Suppressor macrophage (primary cell): ENCODE measurements at places on chromosomes 16 and 17.
A peak's percentile ranks its signal among the peaks of the same experiment; 100 is the strongest.

DNA sequence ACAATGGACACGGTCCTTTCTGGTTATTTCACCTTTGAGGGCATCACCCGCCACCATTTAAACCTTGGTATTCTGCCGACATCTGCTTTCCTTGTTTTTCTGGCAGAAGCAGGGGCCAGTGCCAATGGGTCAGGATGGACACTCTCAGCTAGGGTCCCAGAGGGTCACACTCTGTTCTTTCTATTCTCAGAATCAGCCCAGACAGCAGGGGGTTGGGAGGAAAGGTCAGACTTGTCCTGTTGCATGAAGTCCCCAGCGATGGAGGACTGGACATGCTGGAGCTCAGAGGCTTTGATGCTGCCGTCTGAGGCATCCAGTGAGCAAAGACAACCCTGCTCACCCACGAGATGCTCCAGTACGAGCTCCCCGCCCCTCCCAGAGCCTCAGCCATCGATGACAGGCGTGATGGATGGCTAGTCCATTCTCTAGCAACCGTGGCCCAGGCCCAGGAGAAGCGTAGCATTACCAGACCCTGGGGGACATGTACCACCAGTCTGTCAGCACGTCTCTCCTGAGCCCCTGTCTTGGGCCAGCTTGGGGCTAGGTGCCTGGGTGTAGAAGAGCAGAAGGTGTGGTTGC lies 62.0 kb downstream of the FOXL1 start:
- no peak for DNase-seq

GRCh38 chr17:45428050-45428617 lies 4.5 kb downstream of the ARHGAP27 start:
- peak; percentile 85 for DNase-seq

- DNase-seq = no peak
Observed at GRCh38 chr17:64538508-64539130, 31.8 kb downstream of the CEP95 start.

DNA sequence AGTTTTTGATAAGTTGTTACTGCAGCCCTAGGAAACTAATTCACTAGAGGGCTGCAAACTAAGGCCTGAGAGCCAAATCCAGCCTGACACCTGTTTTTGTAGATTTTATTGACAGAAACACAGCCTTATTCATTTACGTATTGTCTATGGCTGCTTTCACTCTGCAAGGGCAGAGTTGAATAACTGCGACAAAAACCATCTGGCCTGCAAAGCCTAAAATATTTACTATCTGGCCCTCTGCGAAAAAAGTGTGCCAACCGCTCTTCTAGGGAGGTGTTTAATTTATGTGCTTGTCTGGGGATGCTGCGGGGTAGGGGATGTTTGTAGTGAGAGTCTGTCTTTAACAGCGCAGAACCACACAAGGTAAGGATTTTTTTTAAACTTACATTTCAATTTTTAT lies 165.0 kb upstream of the RBFOX1 start:
- no peak for DNase-seq

GRCh38 chr17:8734876-8735275 lies 9.8 kb downstream of the CCDC42 start:
- no peak for DNase-seq

DNA sequence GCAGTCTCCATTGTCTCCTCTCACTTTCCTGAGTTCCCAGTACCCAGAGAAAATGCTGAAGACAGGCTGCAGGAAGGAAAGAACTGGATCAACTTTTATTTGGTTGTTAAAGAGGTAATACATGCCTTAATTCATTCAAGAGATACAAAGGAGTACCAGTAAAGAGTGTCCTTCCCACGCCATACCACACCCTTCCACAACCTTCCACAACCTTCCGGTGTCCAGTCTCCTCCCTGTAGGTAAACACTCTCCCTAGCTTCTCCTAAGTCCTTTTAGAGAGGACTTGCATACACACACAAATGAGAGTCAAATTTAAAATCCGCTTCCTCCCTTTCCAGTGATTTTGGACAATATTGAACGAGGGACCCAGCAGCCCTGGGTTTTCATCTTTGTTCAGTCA lies 2.8 kb upstream of the CA7 start:
- no peak for DNase-seq

DNA sequence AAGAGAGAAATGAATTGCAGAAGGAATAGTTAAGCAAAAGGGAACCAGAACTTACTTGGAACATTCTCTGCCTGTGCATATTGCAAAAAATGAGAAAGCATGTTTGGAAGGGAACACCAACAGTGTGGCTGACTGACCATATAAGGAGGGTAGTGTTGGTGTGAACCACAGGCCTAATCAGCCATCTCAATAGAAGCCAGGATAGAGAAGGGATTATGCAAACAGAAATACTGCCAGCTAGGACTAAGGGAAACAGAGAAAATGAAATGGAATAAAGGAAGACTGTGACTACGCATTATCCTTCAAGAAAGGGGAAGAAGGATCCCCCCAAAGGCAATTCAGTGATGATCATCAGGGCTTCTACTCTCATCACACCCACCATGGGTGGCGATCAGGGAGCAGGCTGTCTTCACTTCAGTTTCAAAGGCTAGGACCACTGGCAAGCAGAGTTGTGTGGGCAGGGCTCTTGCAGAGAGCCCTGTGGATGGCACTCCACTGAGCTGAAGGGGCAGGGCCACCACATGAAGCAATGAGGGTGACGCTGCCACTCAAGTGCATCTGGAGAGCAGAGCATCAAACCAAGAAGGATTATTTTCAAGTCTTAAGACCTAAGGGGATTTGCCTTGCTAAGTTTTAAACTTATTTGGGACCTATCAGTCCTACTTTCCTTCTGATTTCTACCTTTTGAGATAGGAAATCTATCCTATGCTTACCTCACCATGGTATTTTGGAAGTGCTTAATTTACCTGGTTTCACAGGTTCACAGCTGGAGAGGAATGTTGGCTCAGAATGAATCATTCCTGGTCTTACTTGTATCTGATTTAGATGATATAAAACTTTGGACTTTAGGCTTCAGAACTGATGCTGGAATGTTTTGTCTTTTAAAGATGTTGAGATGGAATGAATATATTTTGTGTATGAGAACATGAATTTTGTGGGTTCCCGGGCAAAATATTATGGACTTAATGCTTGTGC lies 140.5 kb downstream of the SSH2 start:
- DNase-seq = peak; percentile 79

DNA sequence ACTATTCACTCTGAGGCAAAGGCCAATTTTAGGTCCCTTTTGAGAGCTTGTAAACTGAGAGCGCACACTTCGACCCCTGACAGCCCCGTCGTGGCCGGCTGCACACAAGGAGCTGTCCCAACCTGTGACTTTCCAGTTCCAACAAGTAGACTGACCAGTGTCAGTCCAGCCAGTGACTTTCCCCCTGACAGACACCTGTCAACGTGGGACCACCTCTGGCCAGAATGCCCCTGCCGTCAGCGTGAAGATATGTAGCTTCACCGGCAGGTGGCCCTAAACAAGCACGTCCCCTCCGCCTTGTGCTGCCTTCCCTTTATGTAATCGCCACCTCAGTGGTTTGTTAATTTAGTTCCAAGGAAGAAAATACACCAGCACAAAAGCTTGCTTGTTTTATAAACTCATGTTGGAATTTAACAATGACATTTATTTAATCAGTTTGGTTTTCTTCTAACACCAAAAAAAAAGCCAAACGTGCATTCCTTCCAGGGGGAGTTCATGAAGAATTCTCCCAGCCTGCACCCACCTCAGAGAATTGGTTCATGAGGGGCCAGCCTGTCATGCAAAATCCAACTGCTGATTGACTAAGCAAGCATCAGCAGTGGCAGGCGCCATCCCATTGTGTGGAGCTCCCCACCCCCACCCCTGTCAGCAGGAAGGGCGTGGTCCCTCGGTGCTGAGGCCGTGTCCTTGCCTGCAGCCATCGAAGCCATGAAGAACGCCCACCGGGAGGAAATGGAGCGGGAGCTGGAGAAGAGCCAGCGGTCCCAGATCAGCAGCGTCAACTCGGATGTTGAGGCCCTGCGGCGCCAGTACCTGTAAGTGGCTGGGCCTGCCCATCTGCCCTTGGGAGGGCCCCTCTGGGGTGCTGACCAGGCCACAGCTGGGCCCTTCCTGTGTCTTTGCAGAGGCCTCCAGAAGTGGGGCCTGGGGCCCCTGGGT lies 33.9 kb downstream of the PLD6 start:
- DNase-seq = no peak

- DNase-seq = no peak
Observed at GRCh38 chr16:4609200-4610010, 5.3 kb downstream of the UBALD1 start.

DNA sequence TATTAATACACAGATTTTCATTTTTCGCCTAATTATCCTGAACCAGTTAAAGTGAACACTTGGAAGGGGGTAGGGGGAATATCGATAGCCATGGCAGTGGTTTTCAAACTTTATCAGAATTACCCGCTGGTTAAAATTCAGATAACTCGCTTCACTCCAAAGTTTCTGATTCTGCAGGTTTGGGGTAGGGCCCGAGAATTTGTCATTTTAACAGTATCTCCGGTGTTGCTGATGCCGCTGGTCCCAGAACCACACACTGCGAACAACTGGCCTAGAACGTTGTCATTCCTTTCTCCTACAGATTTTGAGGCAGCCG lies 313 bp upstream of the NSRP1 start:
- DNase-seq = no peak

GRCh38 chr17:81648707-81649085 lies 7.6 kb downstream of the PDE6G start:
- no peak for DNase-seq

- DNase-seq = peak; percentile 24
Observed at GRCh38 chr17:58210922-58211321, 8.1 kb downstream of the MKS1 start.

DNA sequence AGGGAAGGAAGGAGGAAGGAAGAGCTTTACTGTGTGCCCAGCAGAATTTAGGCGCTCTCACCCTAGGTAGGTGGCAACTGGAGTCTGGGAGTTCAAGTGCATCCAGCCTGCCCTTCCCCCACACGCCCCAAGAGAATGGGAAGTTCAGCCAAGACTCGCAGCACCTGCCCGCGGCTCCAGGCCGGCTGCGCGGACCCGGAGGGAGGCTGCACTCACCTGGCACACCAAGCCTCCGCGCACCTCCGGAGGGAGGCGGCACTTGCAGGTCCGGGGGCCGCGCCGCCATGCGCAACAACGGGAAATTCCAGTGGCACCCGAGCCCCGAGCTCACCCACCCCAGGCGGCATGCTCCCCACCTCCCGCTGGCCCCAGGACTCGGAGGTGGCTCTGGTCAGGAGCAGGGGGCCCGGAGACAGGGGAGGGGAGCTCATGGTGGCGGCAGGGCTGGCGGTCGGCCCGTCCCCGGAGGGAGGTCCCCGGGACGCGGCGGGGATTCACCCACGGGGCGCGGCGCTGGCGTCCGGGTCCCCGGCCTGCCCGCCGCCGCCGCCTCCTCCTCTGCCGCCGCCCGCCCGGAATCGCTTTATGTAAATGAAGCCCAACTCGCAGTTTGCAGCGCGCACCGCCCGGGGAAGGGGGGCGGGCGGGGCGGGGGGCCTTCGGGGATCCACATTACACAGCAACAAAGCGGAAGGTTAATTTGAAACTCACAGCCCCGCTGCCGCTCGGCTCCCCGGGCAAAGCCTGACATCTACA lies at the start of gene ZFHX3:
ZFHX3 (minus strand) TSS at position 593 of the 756 bp plus-strand sequence. CDS start 87,983 bp downstream, outside the sequence.
- peak; percentile 73 for DNase-seq

DNA sequence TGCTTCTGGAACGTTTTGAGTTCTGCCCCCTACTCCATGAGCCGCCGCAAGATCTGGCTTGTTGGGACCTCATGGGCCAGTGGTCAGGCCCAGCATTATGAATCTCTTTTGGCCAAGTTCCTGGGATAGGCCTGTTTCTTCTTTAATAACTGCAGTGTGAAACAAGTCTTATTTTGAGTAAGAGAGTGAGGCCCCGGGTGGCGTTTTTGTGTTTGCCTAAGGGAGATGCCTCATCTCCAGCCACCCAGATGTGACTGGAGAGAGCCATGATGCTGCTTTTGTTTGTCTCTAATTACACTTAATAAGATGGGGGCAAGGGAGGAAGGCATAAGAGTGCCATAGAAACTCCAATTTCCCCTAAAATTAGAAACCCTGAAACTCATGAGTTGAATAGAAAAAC lies 39.8 kb downstream of the KSR1 start:
- DNase-seq = no peak

GRCh38 chr17:36149296-36149820 lies 27.1 kb downstream of the TBC1D3B start:
- peak; percentile 60 for DNase-seq

- DNase-seq = no peak
Observed at GRCh38 chr17:14935845-14936485, 329.2 kb downstream of the PMP22 start.

DNA sequence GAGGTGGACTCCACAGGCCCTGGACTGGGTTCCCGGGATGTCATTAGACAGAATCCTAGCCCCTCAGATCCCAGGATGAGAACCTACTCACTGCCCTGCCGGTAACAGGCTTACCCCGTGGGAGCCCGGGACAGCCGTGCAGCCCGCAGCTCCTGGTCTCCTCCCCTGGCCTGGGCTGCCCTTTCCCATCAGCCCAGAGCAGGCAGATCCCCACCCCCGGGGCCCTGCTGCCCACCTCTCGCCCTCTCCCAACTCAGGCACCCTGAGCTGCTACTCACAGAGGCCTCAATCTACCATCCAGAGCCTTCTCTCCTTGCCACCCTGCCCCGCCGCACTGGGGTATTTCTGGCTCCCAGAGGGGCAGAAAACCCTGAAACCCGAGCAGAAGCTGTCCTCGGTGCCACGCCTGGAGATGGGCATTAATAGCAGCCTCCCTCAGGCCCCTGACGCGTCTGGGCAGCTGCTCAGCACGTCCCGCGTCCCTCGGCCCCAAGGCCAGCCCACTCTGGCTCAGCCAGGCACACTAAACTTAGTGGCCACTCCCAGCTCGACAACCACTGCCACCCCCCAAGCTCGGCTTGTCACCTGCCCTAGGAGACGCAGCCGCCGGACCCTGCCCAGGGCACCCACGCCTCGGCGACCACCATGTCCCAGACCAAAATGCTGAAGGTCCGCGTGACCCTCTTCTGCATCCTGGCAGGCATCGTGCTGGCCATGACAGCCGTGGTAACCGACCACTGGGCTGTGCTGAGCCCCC lies at the start of gene CACNG1:
CACNG1 (plus strand) TSS at position 539 of the 757 bp plus-strand sequence; CDS start at position 646, 107 bp downstream.
- DNase-seq = no peak

DNA sequence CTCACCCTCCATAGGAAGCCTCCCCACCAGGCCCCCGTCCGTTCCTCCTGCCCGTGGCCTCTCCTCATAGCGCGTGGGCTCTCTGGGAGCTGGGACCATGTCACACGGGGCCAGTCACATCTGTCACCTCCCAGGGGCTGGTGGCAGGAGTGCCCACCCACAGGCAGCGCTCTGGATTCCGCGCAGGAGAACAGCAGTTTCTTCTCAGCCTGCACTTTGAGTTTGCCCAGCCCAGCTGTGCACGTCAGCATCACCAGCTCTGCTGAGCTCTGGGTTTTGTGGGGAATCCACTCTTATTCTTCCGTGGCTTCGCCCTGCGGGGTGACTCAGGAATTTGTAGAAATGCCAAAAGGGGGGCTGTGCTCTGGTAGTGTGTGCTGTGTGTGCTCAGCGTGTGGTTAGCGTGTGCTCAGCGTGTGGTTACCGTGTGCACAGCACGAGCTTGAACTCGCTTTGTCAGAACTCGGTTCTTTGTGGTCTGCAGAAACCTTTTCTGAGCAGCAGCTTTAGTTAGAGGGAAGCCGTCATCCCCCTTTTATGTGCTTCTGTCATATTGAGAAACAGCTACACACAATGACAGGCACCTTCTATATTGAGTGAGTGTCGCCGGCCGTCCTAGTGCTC lies 3.2 kb downstream of the ACSF3 start:
- DNase-seq = no peak

- no peak for DNase-seq
Observed at GRCh38 chr17:47231866-47232265, 21.8 kb upstream of the ITGB3 start.
